Astrocyte of the hippocampus (primary cell): ENCODE measurements at places on chromosomes 12 and 14.

DNA sequence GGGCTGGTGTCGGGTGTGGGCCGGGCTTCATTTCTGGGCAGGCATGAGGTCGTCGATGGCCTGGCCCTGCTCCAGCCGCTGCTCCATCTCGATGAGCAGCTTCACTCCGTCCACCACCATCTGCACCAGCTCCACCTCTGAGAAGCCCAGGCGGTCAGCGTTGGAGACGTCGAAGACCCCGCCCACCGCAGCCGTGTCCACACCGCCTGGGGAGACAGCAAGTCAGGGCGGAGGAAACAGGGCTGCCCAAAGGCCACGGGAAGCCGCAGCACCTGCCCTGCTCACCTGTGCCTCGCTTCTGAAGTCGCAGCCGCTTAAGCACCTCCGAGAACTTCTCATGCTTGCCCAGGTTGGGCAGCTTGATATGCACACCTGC is 2.8 kb downstream of the CKB start:
- peak; percentile 56 for DNase-seq

- no peak for DNase-seq
Observed at GRCh38 chr12:86006727-86007126, 132.6 kb downstream of the NTS start.

- DNase-seq: no peak
Observed at GRCh38 chr12:13375583-13376345, 179.2 kb downstream of the EMP1 start.

DNA sequence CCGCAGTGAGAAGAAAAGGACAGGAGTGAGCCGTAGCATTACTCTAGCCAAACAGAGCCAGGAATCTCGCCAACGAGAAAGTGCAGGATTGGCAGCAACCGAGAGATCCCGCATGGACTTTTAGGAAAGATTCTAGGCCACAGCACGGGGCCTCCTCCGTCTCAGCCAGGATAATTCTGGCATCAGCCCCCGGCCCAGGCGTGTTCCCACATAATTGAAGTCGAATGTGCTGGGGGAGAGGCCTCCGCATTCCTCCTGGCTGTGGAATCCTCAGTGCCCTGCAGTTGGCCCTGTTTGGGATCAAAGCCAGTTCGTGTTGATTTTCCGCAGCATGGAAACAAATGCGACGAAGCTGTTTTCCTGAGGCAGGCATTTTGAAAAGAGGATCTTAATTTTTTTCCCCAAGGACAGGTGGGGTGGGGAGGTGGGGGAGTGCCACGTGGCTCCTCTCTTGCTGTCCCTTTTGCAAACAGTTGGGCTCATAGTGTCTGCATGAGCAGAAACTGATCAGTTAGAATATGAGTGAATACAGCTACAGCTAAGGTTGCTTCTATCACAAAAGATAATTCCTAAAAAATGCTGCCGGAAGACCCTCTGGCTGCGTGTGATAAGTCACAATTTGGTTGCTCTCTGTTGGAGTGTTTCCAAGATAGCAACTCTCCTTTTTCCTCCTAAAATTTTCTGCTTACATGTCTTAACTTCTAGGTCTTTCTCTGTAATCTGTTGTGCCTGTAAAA is 37.3 kb upstream of the ATXN2 start:
- peak; percentile 94 for DNase-seq

DNA sequence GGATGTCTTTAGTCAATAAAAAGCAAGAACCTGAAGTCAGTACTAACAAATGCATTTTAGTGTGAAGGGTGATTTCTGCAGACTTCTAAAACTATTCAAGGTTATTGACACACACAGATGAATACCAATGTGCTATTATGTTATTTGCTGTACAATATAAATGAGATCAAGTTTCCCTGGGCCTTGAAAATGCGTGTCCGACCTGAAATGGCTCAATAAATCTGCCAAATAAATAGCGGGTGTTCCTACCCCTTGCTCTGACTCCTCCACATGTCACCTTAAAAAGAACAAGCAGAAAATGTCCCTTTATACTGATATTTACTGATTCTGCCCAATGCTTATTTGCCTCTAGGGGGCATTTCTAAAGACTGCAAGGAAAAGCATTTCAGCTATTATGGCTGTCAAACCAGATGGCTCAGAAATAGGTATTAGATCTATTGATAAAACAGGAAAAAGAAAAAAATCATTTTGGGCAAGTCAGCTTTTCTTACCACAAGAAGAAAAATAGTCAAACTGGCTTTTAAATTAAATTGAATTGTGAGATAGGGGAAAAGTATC is 367.3 kb upstream of the KITLG start:
- DNase-seq: no peak

- no peak for DNase-seq
Observed at GRCh38 chr12:2322554-2323120, 269.9 kb downstream of the CACNA1C start.

GRCh38 chr12:130438711-130439110 is 101.0 kb downstream of the PIWIL1 start:
- no peak for DNase-seq

DNA sequence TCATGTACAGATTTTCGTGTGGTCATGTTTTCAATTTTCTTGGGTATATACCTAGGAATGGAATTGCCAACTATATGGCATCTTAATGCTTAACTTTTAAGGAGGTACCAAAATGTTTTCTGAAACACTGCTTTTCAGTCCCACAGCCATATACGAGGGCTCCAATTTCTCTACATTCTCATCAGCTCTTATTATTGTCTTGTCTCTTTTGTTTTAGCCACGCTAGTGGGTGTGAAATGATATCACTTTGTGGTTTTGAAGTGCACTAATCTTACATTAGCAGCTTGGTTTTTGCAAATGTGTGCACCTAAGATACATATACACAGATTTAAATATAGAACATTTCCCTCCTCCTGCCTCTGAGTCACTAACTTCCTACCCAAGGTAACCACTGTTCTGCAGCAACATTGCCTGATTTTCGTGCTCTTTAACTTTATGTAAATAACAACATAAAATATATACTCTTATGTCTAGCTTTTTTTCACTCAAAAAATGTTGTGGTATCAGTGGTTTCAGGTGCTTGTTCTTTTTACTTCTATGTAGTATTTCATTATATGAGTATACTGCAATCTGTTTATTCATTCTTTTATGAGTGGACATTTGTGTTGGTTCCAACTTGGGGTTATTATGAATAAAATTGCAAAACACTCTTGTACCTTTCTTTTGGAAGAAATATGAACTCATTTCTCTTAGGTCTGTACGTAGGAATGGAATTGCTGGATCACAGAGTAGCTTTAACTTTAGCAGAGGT is 73.1 kb downstream of the ZFP36L1 start:
- DNase-seq: no peak

GRCh38 chr12:93836620-93837260 is 159.6 kb downstream of the CRADD start:
- DNase-seq: no peak
